Panc1 (cell line): ENCODE measurements at places on chromosomes 16 and 17. TPM values are rescaled to one million over a fixed set of nuclear protein-coding genes. Genes with fewer than 3 reads are reported as not detected.
A peak's percentile ranks its signal among the peaks of the same experiment; 100 is the strongest.

DNA sequence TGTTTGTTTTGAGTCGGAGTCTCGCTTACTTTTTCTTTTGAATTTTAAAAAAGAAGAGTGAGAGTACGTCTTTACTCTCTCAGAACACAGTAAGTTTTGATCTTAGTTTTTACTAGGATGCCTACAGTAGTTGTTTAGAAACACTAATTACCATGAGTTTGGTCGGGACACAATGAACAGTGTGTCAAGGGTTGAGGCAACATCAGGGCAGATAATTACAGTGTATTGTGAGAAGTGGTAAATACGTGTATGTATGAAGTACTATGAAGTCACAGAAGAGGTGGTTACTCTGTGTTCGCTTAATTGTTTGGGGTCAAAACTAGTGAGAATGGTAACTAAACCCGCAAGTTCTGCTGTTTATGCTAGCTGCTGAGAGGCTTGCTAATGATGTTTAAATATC is 18.2 kb downstream of the PAFAH1B1 start:
- no peaks in the 10 kb centered on the region for H3K36me3 ChIP-seq
- no peak overlapping the region for H3K4me3 ChIP-seq
- H3K27me3 ChIP-seq: no peaks in the 10 kb centered on the region
- peaks cover 9% of the 10 kb centered on the region for H3K4me1 ChIP-seq

The DNAH3 gene
- 0.62 TPM for total RNA-seq

The PIMREG gene
- total RNA-seq: 41.2 TPM

The TPPP3 gene
- 0.95 TPM for total RNA-seq

DNA sequence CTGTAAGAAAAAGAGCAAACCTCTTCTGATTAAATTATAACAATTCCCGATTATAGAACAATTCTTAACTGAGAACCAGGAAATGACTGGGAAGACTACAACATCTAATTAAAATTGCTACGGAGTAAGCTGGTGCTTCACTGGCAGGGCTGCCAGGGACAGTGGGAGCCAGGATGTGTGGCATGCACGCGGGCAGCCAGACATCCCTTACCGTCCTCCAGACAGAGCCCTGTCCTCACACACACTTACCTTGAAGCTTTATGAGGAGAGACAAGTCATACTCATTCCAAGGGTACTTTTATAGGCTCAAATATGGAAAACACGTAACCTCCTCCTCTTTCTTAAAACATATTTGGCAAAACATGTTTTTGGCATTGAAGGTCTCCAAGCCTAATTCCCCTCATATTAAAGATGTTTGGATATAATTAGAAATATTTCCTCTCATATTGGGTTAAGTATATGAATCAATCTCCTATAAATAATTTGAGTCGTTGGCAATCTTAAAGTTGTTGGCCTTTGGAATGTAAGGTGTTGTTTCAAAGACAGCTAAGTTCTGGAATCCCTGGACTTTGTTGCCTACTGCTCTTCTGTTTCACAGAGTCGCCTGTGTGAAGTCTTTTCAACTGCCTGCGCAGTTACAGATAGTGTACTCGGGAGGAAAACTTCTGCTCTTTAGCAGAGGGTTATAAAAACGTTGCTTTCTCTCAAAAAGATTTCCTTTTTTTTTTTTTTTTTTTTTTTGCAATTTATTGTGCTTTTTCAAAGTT is at the start of gene MYH1:
MYH1 (minus strand) TSS at position 272 of the 767 bp plus-strand sequence. CDS start 1,900 bp downstream, outside the sequence.
- no peaks in the 10 kb centered on the region for H3K36me3 ChIP-seq
- no peak for DNase-seq
- H3K27ac ChIP-seq: no peak within 1 kb of the TSS
- H3K27me3 ChIP-seq: no peaks in the 10 kb centered on the region
- no peak within 1 kb of the TSS for H3K4me3 ChIP-seq
- no peaks in the 10 kb centered on the region for H3K4me1 ChIP-seq

DNA sequence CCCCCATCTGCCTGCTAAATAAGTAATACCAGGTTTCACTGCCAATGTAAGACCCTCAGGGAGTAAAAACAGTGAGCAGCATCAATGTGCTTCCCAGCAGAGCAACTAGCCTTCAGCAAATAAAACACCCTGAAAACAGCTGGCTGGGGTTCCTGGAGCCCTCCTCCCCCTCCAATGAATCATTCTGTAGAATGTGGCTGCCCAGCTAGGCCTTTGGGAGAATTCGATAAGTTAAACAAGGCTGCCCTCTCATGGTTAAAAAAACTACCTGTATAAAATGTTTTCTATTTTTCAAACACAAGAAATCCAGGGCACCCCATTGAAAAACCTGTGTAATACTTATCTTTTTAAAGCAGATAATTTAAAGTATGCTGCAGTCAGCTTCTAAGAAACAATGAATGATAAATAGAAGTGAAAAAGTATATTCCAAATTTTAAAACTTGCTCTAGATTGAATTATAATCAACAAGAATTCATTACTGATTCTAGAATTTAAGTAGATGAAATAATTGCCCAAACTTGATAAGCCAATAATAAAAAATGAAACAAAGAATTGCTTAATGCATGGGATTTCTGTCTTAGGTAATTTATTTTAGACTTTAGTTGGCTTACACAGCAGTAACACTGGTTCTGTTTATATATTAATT is 9.4 kb upstream of the TOM1L1 start:
- no peaks in the 10 kb centered on the region for H3K4me1 ChIP-seq
- no peaks in the 10 kb centered on the region for H3K27me3 ChIP-seq
- H3K4me3 ChIP-seq: no peak overlapping the region

The SARM1 gene
- total RNA-seq: 17.4 TPM

DNA sequence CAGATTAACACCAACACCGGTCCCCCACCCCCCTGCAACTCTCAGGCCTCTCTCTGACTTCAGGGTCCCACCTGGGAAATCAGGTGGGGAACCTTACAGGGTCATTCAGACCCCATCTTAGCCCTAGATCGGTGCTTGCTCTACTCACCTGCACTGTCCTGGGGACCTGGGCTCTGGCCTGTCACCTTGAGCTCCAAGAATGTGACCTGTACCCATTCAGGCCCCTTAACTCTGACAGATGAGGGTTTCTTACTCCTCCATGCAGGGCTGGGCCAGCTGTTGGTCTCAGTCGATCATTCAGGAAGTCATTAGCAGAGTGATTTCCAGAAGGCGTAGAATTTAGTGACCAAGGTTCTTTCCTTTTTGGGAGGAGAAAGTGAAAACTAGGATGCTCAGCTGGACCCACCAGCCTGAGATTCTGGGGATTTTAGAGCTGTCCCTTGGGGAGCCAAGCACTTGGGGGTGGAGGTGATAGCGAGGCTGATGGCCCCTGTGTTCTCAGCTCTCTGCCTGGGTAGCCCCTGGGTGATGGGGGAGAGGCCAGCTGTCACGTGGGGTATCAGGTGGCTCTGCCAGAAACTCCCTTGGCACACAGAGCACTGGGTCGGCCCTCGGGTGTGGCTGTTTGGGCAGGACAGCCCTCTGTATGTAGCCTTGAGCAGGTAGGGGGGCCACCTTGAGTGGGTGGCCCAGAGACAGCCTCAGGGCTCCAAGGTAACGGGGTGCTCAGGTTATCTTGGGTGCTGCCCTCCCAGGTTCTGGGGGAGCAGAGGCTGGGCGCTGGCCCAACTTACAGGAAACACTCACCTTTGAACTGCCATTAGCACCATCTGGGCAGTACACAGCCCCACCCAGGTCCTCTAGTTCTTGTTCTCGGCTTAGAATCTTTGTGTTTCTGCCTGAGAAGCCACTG is 724 bp downstream of the MVP start:
- peak overlapping the region; percentile 94 for H3K4me3 ChIP-seq
- H3K27ac ChIP-seq: peak overlapping the region; percentile 94
- no peaks in the 10 kb centered on the region for H3K27me3 ChIP-seq
- peaks cover 63% of the 10 kb centered on the region for H3K4me1 ChIP-seq
- DNase-seq: no peak

DNA sequence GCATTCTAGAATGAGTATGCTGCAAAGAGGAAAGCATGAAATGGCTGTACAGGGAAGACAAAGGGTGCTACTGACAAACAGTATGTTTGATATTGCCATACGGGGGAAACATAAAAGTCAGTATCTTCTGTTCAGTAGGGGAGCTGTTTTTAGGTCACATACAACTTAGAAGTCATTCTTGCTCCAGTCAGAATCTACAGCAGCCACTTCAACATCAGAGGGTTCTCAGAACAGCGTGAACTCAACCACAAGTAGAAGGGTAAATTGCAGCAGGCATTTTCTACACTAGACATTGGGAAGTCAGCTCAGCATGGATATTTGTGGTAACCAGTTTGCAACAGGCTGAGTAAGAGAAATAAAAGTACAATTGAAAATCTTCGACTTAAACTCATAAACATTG is 1241.8 kb upstream of the GOT2 start:
- H3K27me3 ChIP-seq: no peaks in the 10 kb centered on the region
- H3K36me3 ChIP-seq: no peaks in the 10 kb centered on the region
- H3K27ac ChIP-seq: no peak overlapping the region
- H3K4me3 ChIP-seq: no peak overlapping the region
- H3K4me1 ChIP-seq: no peaks in the 10 kb centered on the region
- DNase-seq: no peak

GRCh38 chr17:4631836-4632580 is 9.5 kb downstream of the ALOX15 start:
- no peaks in the 10 kb centered on the region for H3K27me3 ChIP-seq
- H3K4me3 ChIP-seq: no peak overlapping the region
- H3K4me1 ChIP-seq: no peaks in the 10 kb centered on the region
- no peaks in the 10 kb centered on the region for H3K36me3 ChIP-seq
- no peak for DNase-seq

The PPM1E gene
- total RNA-seq: 2.9 TPM

DNA sequence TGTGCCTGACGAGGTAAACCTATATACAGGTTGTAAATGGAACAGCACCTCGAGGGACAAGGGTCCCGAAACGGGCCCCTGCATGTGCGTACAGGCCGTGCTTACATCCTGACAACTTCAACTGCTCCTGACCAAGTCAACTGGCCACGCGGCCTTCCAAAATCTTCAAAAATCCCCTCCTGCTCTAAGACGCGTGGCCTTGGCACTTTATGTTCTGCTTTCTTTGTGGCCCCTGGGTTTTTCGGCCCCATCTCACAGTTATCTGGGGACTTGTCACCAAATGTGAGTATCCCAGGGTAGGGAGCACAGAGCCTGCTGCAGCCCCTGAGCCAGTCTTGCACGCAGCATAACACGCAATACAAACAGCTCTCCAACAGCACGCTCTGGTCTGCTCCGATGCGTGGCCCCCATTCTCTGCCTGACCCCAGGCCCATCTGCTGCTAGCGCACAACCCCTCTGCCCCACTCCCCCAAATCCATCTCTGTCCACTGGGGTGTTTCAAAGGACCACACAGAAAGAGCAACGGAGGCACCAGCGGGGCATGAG is 659 bp downstream of the RPH3AL start:
- no peak overlapping the region for H3K27ac ChIP-seq
- no peak overlapping the region for H3K4me3 ChIP-seq
- H3K36me3 ChIP-seq: no peaks in the 10 kb centered on the region
- H3K27me3 ChIP-seq: no peaks in the 10 kb centered on the region

The RGS9 gene
- total RNA-seq: 3.3 TPM

- peaks cover 5% of the 10 kb centered on the region; the same call in 1 of the 2 replicates for H3K27me3 ChIP-seq
- no peak overlapping the region for H3K4me3 ChIP-seq
- no peak overlapping the region for H3K27ac ChIP-seq
- DNase-seq: peak; percentile 52
- no peaks in the 10 kb centered on the region for H3K36me3 ChIP-seq
- peaks cover 4% of the 10 kb centered on the region; the same call in 1 of the 2 replicates for H3K4me1 ChIP-seq
Measured at GRCh38 chr16:27972500-27972899, 91.0 kb downstream of the GSG1L start.

The SLC52A1 gene
- 0.54 TPM for total RNA-seq

DNA sequence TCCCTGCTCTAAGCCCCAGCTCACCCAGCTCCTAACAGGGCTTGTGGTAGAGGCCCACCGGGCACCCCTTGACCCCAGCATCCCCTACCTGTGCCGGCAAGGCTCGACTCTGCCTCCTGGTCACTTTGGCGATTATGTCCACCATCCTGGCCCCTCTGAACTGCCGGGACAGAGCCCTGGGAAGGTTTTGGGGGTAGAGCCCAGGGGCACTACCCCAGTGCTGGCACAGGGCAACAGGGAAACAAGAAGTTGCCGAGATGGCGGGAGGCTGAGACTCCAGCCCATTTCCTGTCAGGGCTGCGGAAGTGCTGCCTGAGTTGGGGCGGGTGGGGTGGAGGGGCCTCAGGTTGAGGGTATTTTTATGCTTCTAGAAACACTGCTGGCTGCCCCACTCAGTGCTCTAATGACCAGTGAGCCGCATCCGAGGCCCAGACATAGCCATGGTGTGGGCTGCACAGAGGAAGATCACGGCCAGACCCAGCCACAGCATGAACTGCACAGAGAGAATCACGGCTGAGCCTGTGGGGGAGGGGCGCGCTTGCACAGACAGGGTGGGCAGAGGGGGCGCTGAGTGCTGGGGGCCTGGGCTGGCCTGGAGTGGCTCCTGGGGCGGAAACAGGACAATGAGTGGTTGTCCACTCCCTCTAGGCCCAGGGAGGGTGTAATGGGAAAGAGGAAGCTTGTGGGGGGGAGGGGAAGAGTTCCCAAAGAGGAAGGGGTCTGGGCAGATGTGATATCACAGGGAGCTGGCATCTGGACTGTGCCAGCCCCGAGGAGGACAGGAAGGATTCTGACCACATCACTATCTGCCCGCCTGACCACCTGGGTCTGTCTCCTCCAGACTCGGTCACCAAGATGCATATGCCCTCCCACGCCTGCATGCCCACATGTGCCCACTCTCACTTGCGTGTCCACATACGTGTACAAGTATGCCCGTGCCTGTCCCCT is 22.3 kb downstream of the ARHGAP27 start:
- no peak overlapping the region for H3K27ac ChIP-seq
- peaks cover 8% of the 10 kb centered on the region for H3K4me1 ChIP-seq
- H3K27me3 ChIP-seq: no peaks in the 10 kb centered on the region
- DNase-seq: no peak

The LRRC37A gene
- 2.7 TPM for total RNA-seq

DNA sequence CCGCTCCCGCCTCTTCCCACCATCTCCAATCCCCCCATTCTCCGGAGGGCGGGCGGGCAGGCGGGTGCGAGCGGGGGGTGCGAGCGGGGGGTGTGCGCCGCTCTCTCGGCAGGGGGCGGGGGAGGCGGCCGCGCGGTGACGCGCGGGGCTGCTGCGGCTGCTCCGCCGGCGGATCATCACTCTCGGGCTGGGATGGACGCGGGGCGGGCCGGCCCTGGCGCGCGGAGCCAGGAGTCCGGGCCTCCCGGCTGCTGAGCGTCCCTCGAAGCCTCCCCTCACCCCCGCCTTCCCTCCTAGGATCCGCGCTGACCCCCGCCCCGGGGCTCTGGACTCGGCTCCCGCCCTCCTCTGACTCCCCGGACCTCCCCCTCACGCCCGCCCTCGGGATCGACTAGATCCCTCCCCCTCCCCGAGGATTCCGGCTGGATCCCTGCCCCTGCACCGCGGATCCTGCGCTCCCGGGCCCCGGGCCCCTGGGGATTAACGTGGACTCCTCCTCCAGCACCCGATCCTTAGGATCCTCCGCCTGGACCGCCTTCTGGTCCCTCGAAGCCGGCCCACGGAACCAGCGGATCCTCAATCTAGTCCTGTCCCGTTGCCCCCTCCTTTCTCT is 946 bp upstream of the TMEM256 start:
- peaks cover 3% of the 10 kb centered on the region for H3K4me1 ChIP-seq
- H3K27ac ChIP-seq: peak overlapping the region; percentile 57
- peak overlapping the region; percentile 63 for H3K4me3 ChIP-seq
- DNase-seq: no peak

The HBA1 gene
- total RNA-seq: 4.4 TPM

- DNase-seq: no peak
- H3K36me3 ChIP-seq: no peaks in the 10 kb centered on the region
- H3K4me3 ChIP-seq: no peak overlapping the region
- peaks cover 10% of the 10 kb centered on the region for H3K4me1 ChIP-seq
- no peaks in the 10 kb centered on the region for H3K27me3 ChIP-seq
- H3K27ac ChIP-seq: no peak overlapping the region
Measured at GRCh38 chr17:3954976-3955672, 9.1 kb downstream of the ATP2A3 start.
